NCI-H748 treated with DMSO at 0.1 percent for 48 hours (cell line): ENCODE measurements at places on chromosomes 1 and 21.

- no peak for DNase-seq
These were observed 14.7 kb upstream of the TSPAN1 start for GRCh38 chr1:46160212-46160611.

DNA sequence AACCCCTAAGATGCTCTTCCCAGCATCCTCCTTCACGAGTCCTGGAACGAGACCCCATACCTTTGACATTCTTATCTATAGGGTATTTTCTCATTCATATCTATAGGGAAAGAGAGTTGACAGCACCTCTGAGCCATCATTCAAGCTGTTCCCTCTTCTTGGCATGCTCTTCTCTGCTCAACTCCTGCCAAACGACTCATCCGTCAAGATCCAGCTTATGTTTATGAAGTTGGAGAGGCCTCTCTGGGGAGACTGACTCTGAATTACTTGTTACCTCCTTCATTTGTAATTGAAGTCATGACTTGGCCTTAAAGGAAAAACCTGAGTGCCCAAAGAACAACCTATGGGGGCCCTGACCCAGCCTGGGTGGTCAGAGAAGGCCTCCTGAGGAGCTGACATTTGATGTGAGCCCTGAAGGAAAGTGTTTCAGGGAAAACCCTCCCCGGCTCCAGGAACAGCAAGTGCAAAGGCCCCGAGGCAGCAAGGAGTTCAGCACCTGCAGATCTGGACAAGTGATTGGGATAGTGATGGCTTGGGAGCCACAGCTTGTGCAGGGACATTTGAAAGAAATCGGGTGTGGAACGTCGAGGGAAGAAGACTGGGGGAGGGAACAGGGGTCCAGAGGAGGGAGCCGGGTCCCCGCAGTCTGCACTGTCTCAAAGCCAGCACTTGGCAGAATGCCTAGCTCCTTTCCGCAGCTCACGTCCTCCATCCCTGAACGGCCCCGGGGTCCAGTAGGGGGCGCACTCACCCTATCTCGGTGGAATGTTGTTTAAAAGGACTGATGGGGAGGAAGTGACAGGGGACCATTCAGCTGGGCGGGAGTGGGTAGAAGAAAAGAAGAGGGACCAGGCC is 14.0 kb upstream of the CDA start:
- peak; percentile 4 for DNase-seq

DNA sequence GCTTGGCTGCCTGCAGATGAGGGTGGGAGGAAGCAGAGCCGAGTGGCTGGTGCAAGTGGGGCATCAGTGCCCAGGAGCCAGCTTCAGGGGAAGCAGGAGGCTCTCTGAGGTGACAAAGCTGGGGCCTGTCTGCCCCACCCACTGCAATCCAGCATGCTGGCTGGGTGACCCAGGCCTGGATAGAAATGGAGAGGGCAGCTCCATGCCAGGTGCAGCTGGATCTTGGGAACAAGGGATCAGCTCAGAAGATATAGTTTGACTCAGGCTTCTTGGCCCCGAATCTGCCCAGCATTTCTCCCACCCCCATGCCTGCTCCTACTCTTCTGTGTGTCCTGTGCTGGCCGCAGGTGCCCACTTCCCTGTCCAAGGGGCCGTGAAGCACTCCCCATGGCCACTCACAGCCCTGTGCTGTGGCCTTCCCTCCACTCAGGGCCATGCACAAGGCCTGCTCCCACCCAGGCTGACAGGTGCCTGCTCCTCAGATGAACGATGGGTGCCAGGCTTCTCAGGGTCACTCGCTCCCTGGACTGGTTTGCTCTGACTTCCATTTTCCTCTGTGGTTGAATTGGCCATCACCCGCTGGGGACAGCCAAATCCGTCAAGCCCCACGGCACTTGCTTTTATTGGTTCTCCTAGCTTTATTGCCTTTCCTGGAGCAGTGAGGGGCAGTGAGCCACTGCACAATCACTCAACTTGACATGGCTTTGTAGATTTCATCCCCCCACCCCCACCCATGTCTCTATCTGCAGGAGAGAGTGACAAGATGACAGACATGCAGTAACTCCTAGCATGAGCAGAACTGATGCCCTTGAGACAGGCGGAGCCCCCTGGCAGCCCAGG is 174.8 kb upstream of the VAMP3 start:
- DNase-seq, result no peak

GRCh38 chr21:42438316-42439205 is 34.9 kb downstream of the UBASH3A start:
- no peak for DNase-seq

- no peak for DNase-seq
These were observed 1.5 kb downstream of the ATP8B2 start for GRCh38 chr1:154326546-154327465.

DNA sequence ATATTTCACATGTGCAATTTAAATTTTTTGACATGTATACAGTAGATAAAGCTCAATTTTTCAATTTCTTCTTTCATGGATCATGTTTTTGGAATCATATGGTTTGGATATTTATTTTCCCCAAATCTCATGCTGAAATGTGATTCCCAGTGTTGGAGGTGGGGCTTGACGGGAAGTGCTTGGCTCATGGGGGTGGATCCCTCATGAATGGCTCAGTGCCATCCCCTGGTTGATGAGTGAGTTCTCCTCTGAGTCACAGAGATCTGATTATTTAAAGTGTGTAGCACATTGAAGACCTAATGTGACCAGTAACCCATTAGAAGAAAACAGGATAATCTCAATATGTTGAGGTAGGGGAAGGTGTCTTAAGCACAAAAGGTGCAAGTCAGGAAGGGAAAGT is 9.1 kb upstream of the IFI16 start:
- DNase-seq, result no peak

DNA sequence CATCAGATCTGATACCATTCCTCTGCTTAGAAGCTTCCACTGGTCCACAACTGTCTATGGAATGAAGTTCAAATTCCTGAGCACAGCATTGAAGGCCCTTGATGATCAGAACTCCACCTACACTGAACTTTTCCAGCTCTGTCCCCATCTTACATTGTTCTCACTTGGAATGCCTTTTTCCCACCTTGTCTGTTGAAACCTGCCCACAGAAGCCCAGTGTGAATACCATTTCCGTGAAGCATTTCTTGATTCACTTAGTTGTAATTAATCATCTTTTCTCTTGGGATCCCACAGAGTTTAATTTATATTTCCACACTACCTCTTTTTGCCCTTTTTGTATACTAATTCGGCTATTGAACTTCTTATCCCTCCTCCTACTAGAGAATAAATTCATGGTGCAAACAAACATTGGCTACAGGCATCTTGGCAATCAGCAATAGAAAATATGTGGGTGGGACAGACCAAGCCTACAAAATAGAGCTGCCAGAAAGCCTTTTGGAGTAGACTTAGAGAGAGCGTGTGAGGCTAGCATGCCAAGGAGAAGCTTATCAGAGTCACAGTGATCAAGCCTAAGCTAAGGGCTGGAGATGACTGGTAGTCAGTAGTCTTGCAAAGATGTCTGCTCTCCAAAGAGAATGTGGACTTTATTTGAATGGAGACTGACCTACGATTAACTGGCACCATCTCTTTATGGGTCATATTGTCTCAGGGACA is 26.1 kb downstream of the NHLH2 start:
- DNase-seq, result no peak

DNA sequence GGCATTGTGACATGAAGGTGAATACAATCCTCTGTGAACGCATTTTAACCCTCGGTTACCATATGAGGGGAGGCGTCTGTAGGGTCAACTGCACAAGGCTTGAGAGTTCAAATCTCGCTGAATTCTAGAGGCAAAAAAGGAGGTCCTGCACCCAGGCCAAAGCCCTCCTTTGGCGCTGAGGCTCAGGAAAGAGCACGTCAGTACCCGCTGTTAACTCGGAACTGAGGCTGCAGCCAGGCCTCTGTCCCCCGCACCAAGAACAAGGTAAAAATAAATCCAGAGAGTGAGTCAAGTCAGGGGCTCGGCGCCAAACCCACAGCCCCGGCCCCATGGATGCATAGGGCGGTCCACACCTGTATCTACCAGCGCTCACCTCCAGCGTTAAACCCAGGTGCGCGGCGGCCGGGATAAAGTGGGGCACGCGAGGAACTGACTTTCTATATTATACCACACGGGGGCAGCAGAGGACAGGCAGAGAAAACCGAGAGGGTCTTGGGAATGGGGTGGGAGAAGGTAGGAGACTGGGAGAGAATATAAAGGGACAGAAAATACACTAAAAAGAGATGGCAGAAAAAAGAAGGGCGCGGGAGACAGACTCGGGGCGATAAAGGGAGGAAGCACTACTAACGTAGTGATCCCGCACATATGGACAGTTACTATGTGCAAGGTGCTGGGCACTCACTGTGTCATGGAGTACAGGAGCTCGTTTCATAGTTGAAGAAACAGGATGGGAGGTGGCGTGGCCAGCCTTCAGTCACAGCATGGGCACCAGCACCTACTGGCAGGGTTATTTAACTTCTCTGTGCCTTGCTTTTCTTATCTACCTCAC is 54.9 kb downstream of the DMRTA2 start:
- peak; percentile 68 for DNase-seq

DNA sequence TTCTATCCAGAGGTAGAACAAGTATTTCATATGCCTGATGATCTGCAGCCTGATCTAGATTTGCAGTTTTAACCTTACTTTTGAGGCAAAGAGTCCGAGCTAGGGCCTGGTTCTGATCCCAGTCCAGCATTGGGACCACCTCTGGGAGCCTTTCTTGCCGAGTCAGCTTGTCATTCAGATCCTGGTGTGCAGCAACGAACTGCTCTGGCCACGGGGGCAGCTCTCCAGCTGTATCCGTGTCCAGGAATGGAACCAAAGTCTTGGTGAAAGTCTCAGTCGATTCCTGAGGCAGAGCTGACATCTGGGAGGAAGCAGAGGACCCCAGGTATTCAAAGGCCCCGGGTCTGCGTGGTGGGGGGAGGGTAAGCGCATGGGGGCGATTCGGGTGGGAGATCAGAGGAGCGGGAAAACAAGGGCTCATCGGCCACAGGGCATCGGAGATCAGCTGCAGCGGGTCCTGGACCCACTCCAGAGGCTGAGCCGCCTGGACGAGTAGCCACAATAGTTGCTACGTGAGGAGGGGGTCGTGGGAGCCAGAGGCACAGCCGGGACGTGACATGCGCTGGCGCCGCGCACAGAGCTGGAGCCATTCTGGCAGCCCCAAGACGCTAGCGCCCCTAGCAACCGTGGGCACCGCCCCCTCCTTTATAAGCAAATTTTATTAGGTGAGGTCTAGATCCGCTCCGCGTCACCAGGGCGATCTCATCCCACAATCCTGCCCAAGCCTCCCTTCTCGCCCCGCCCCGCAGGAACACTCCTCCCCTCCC is 32.4 kb upstream of the BSDC1 start:
- DNase-seq, result peak; percentile 18

- DNase-seq, result no peak
These were observed 10.0 kb downstream of the ARMH1 start for GRCh38 chr1:44684525-44684924.
